ENCODE measurements at places on chromosomes 16 and 17. TPM values are rescaled to one million over a fixed set of nuclear protein-coding genes. Genes with fewer than 3 reads are reported as not detected.

DNA sequence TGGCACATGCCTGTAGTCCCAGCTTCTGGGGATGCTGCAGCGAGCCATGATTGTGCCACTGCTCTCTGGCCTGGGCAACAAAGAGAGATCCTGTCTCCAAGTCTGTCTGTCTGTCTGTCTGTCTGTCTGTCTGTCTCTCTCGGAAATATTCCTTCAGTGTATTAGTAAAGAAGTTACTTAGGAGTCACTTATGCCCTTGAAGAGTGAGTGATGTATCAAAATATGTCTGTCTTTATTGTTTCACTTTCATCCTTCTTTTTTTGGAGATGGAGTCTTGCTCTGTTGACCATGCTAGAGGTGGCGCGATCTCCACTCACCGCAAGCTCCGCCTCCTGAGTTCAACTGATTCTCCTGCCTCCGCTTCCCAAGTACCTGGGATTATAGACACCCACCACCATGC, 410.5 kb downstream of the WWOX start:
- H3K4me1 ChIP-seq = no peaks in the 10 kb centered on the region
- H3K36me3 ChIP-seq = no peaks in the 10 kb centered on the region
- H3K4me3 ChIP-seq = no peak overlapping the region
- H3K27me3 ChIP-seq = no peaks in the 10 kb centered on the region
- DNase-seq = no peak

DNA sequence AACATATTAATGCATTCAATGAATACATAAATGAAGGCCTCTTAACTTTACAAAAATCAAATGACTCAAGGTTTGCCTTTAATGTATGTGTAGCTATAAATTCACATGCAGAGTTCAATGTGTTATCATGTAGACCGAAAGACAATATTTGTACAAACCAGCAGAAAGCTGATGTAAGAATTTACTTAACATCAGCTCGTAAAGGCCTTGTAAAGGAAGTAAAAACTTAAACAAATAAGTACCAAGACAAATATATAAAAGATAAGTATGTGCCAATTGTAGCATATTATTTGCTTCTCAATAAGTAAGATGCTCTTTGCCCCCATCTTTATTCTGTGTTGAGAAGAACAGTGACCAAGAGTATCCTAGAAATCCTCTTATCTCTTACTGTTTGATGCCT, 105.7 kb downstream of the SYCE1L start:
- H3K36me3 ChIP-seq = no peaks in the 10 kb centered on the region
- H3K4me3 ChIP-seq = no peak overlapping the region
- no peak overlapping the region for H3K27ac ChIP-seq
- no peaks in the 10 kb centered on the region for H3K4me1 ChIP-seq

Gene PIP4K2B
- total RNA-seq = 55.9 TPM

- H3K4me3 ChIP-seq = no peak overlapping the region
- H3K36me3 ChIP-seq = peaks cover 84% of the 10 kb centered on the region
- H3K27me3 ChIP-seq = no peaks in the 10 kb centered on the region
- no peaks in the 10 kb centered on the region for H3K4me1 ChIP-seq
- DNase-seq = no peak
Observed at GRCh38 chr17:80322864-80323263, 62.2 kb downstream of the RNF213 start.

DNA sequence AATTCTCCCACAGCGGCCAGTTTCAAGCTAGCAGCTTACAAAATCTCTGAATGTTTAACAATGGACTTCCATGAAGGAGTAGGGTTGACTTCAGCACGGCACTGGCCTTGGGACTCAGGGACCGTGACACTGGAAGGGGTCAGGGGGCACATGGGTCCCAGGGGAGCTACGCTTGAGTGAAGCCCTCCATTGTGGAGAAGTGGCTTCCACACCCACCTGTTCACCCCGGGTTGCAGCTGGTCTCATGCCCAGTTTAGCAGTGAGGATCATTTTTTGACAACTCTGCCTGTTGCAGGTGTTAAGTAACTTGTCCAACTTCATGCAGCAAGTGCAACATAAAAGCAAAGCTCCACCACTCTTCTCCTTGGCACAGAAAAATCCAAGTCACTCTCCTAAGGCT, 510.2 kb downstream of the CDH13 start:
- DNase-seq = no peak
- H3K4me3 ChIP-seq = no peak overlapping the region
- H3K27me3 ChIP-seq = no peaks in the 10 kb centered on the region
- H3K4me1 ChIP-seq = no peaks in the 10 kb centered on the region
- H3K36me3 ChIP-seq = no peaks in the 10 kb centered on the region

GRCh38 chr16:16062023-16062937, 112.9 kb downstream of the ABCC1 start:
- H3K27ac ChIP-seq = no peak overlapping the region
- H3K4me1 ChIP-seq = peaks cover 22% of the 10 kb centered on the region
- peak; percentile 22 for DNase-seq
- H3K36me3 ChIP-seq = peaks cover 24% of the 10 kb centered on the region
- H3K4me3 ChIP-seq = no peak overlapping the region

GRCh38 chr17:32803544-32803943, 73.4 kb downstream of the MYO1D start:
- H3K27me3 ChIP-seq = no peaks in the 10 kb centered on the region
- no peak overlapping the region for H3K4me3 ChIP-seq
- H3K27ac ChIP-seq = no peak overlapping the region
- no peaks in the 10 kb centered on the region for H3K36me3 ChIP-seq

Gene ADAD2
- total RNA-seq = not detected

GRCh38 chr17:72471296-72471695, 350.5 kb downstream of the SOX9 start:
- H3K4me1 ChIP-seq = no peaks in the 10 kb centered on the region
- DNase-seq = no peak
- no peaks in the 10 kb centered on the region for H3K27me3 ChIP-seq
- no peak overlapping the region for H3K4me3 ChIP-seq

- H3K27me3 ChIP-seq = no peaks in the 10 kb centered on the region
- H3K27ac ChIP-seq = peak overlapping the region; percentile 93
- no peak overlapping the region for H3K4me3 ChIP-seq
- H3K4me1 ChIP-seq = peaks cover 70% of the 10 kb centered on the region
- no peak for DNase-seq
Observed at GRCh38 chr17:35236821-35237220, 6.1 kb upstream of the SLFN5 start.

Gene MVD
- 49.2 TPM for total RNA-seq

Gene CACNA1G
- total RNA-seq = not detected

GRCh38 chr17:49926886-49927285, 42.1 kb upstream of the DLX4 start:
- no peaks in the 10 kb centered on the region for H3K36me3 ChIP-seq
- no peak overlapping the region for H3K4me3 ChIP-seq
- no peak overlapping the region for H3K27ac ChIP-seq
- no peak for DNase-seq

Measured in CD4-positive, alpha-beta memory T cell (primary cell).